ENCODE measurements at places on chromosomes 4 and X. TPM values are rescaled to one million over a fixed set of nuclear protein-coding genes. Genes with fewer than 3 reads are reported as not detected.

ARMCX2 gene
- total RNA-seq = 167 TPM

TCEAL6 gene
- not detected for total RNA-seq

CXCL3 gene
- total RNA-seq = 1.5 TPM

SMARCA5 gene
- total RNA-seq = 43.3 TPM

POLN gene
- total RNA-seq = 5.1 TPM

TMEM150C gene
- 0.53 TPM for total RNA-seq
